Panc1 (cell line): ENCODE measurements at places on chromosomes 5 and 9.

- no peak for DNase-seq
Observed at GRCh38 chr5:14600846-14601245, 19.3 kb downstream of the OTULINL start.

- no peak for DNase-seq
Observed at GRCh38 chr5:78586251-78586650, 62.3 kb downstream of the LHFPL2 start.

- no peak for DNase-seq
Observed at GRCh38 chr5:19001539-19001938, 986.5 kb downstream of the CDH18 start.

GRCh38 chr9:130368631-130369103 is 76.1 kb upstream of the ASS1 start:
- DNase-seq: no peak

DNA sequence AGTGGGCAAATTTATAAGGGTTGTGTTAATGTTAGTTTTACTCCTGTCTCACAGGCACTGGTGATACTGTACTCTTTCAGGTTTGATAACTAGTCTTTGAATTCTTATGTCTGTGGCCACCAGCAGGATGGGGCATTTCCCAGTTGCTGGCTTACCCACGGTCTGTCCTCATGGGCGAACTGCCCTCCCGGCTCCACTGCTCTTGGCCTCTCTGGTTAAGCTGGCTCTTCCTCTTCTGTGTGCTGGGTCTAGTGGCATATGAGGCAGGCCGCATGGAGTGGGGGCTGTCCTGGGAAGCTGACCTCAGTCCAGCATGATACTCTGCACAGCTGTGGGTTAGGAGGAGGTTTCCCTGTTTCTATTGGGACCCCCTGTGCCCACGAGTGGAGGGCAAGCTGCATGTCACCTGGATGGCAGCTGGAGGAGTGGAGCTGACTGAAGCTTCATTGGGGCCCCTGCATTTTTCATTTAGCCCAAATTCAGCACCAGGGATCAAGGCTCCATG is 19.5 kb downstream of the PHF2 start:
- no peak for DNase-seq

DNA sequence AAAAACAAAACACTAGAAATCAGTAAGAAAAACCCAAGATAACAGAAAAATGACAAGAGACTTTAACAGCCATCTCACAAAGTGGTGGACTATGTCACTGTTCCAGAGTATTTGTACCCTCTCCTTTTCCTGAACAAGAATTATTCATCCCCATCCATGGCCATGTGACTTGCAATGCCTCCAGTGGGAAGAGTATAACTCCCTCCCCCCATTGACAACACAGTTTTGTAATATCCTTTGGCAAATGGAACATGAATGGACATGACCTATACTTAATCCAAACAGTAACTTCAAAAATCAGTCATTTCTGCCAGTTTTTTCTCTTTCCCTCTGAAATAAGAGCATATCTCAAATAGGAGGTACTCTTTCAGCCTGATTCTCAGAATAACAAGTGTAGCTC is 33.9 kb downstream of the PTBP3 start:
- DNase-seq: no peak

DNA sequence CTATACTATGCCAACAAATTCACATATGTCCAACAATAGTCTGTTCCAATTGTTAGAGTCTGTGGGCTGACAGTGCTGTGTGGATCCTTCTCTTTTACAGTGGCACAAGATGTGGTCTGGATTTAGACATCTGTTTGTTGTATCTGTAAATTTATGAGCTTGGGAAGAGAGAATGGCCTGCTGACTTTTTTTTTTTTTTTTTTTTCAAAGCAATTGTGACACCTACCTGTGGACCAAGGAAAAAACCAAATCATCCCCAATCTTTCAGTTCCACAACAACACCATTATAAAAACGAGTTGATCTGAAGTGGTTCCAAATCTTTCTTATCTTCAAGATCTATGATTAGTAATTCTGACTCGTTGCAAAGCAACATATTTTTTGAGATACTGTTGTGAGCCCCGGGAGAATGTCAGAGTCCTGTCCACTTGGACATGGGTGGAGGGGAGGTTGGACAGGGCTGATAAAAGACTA is 4.9 kb downstream of the IRX2 start:
- no peak for DNase-seq

GRCh38 chr5:3195994-3196393 is 399.6 kb upstream of the IRX1 start:
- DNase-seq: no peak

DNA sequence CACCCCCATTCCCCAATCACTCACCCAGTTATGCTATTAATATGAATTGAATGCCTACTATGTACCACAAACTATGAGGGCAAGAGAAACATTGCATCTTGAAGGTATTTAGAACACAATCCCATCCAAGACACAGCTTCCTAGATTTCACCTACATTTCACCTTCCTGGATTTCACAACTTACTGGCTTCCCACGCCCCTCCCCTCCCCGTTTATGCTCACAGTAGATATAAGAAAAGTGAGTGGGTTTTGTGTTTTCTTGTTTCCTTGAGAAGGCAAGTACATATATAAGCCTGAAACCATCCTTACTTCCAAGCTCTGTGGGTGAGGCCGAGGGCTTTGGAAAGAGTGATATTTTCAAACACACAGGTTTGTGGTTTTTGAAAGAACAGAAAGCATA is 465.0 kb downstream of the BNC2 start:
- no peak for DNase-seq

- no peak for DNase-seq
Observed at GRCh38 chr9:38308136-38308535, 84.4 kb upstream of the ALDH1B1 start.

- DNase-seq: no peak
Observed at GRCh38 chr5:26326153-26326759, 712.1 kb downstream of the CDH9 start.

DNA sequence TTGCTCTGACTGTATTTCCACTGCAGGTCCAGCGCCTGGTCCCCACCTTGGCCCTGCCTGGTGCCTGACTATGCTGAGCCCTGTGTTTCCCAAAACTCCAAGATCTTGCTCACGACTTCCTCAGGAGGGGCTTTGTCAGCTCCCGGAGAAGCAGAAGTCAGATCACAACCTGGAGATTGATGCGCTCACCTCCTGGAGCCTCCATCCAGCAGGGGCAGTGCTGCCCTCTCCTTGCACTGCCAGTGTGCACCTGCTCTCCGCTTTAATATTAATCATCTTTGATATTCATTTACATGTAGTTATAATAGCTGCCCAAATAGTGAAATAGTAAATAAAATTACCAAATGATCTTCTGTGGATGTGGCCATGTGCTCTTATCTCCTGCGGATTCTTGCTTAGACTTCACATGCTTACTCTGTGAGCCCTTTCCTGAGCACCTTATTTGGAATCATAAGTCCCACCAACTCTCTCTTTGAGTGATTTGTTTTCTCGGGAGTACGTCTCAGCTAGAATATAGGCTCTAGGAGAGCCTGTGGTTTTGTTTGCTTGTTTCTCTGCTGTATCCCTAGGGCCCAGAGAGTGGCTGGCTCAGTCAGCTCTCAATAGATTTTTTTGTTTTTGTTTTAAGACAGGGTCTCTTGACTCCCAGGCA is 17.4 kb downstream of the MAML1 start:
- no peak for DNase-seq

GRCh38 chr9:81890104-81890503 is 38.1 kb upstream of the SPATA31D4 start:
- DNase-seq: no peak

GRCh38 chr9:33175649-33176325 is 8.7 kb upstream of the B4GALT1 start:
- no peak for DNase-seq

- no peak for DNase-seq
Observed at GRCh38 chr5:127804886-127805426, 101.8 kb downstream of the CCDC192 start.

- no peak for DNase-seq
Observed at GRCh38 chr5:133356396-133356983, 255.9 kb downstream of the FSTL4 start.

GRCh38 chr5:151469386-151469785 is 22.0 kb downstream of the SLC36A1 start:
- DNase-seq: no peak

- peak; percentile 18 for DNase-seq
Observed at GRCh38 chr5:108148715-108149139, 233.2 kb downstream of the FBXL17 start.

DNA sequence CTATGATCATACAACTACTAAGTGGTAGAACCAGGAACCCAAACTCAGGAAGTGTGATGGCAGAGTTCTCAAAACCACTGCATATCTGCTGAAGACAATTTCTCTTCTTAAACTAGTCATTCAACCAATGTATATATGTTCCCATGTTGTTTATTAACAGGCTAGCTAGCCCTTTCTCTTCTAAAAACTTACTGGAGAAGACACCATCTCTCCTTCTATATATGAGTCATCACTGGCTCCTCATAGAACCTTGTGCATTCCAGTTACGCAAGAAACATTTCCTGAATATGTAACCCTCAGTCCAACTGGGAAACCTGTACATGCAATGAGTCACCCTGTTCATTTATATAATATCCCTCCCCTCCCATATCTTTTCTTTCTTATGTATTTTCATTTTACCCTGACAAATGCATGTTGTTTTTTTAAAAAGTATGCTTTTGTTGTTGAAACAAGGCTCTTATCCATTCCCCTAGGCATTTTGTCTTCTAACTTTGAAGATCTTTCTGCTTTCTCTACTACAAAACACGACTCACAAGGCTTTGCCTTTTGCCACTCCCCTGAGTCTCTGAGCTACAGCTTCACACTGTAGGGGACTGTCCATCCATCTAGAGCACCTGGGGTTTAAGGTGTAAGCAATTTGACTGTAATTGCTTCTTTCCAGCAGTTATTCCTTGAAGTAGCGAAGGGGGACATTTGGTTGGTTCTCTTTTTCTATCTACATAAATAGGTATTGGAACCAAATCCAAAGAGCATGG is 119.5 kb downstream of the ANXA1 start:
- no peak for DNase-seq

- no peak for DNase-seq
Observed at GRCh38 chr5:114822863-114823262, 346.8 kb downstream of the TRIM36 start.

DNA sequence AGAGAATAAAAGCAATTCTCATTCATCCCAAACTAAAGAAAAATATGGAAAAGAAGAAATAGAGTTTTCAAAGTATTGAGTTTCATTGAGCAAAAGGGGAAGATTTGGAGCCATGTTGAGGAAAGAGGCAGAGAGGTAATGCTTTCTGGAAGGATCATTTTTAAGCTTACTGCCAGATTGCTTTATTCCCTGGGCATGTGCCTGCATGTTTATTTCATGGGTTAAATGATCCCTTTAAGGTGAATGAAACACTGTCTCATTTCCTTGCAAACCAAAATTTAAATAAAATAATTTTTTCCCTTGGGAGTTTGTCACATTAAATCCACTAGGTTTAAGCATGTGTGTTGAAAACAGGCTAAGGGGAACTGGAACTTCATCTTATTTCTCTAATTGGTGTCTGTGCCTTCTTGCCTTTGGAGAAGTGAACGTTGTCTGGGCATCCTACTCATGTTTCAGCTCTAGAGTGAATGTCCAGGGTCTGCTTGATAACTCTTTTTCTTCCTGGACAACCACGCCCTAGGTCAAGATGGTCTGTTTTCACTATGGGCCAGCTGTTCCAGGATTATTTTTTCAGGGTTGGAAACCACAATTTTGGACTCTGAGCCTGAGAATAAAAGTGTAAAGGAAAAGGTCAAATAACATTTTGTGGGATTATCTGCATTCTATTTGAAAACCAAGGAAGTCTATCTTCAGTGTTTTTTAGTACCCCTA is 114.1 kb upstream of the ELL2 start:
- DNase-seq: no peak

- no peak for DNase-seq
Observed at GRCh38 chr9:37251452-37251851, 131.1 kb downstream of the ZCCHC7 start.

DNA sequence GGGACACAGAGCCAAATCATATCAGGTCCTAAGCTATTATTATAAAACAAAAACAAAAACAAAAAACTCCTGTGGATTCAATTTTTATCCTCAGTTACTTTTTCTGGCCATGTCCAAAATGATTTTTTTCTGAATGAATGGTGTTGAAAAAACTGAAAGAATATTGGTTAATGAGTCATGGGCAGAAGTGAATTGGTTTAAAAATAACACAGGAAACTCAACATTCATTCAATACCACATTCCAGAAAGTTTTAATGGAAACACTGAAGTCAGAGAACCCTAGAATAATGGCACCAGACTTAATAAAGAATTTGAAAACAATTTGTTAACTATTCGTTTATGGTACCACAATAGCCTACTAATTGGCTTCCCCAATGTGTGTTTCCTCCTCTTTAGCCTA is 102.4 kb upstream of the CDH9 start:
- DNase-seq: no peak

DNA sequence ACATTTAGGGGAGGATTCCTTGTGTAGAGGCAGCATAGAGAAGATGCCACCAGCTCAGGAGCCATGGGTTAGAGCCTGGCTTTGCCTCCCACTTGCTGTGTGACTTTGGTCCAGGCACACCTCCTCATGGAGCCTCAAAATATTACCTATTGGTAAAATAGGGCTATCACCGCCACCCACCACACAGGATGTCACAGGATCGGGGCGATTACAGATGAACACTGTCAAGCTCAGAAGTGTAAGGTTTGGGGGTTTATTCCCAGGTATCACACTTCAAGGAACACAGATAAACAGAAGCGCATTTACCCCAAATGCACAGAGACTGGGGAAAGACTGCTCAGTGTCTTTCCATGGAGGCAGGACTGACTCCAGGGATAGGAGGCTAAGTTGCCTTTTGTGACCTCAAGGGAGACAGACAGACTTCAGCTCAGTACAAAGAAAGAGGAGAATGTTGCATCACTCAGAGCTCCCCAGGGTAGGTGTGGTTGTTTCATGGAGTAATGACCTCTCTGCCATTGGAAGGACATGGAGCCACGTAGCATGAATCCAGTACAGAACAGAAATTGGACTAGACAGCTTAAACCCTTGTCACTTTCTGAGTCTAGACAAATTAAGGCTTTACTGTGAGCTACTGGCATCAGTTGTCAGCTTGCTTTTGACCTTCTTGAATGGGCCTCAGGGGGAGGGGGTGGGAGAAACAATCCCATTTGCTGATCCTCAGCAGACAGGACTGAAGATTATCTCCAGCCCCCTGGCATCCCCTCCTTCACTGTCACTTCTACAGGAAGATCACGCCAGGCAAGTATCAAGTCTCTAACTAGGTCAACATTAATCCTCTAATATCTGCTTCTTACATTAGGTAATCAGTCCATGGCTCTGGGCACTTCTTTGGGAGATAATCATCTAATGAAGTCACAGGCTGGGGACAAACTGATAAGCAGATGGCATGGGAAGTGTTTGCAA is 6.5 kb downstream of the TRAF1 start:
- DNase-seq: no peak

DNA sequence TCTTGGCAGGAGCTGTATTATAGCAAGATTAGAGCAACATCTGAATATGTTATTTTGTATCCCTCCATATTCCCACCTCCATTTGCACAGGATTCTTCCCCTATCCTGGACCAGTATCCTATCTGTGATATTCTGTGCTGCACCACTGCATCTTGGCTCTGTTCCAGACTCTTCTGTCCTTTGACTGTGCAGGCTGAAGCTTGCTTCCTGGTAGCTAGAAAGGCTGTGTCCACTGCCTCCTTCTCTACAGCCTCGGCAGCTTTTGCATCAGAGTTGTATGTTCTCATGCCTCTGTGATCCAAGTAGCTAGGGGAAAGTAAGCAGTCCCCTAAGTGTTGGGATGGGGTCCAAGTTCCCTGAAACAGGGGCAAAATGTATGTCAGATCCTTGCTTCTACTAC is 104.1 kb downstream of the GAS1 start:
- DNase-seq: no peak

- no peak for DNase-seq
Observed at GRCh38 chr9:94827584-94828304, 101.2 kb downstream of the AOPEP start.

GRCh38 chr9:91162784-91163443 is 198.8 kb downstream of the AUH start:
- DNase-seq: no peak
